Ovary (tissue), 10 donors: ENCODE measurements at places on chromosomes 1 and 21.

DNA sequence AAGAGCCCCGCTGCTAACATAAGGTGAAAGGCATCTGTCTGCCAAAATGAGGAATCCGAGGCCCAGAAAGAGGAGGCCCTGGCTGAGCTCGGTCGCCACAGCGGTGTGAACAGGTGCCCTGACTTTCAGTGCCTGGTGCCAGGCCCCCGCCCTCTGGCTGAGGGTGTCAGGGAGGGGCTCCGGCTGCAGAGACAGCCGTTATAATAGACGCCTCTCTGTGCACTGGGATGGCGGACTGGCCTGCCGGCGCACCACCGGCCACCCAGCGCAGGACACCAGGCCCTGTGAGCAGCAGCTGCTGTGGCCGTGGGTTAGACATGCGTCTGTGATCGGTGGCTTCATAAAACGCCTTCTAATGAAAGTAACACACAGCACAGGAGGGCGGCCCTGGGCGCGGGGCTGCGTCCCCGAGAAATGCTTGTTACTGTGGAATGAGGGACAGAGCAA, 51.4 kb upstream of the ACTRT2 start:
- DNase-seq, result peak; percentile 23

DNA sequence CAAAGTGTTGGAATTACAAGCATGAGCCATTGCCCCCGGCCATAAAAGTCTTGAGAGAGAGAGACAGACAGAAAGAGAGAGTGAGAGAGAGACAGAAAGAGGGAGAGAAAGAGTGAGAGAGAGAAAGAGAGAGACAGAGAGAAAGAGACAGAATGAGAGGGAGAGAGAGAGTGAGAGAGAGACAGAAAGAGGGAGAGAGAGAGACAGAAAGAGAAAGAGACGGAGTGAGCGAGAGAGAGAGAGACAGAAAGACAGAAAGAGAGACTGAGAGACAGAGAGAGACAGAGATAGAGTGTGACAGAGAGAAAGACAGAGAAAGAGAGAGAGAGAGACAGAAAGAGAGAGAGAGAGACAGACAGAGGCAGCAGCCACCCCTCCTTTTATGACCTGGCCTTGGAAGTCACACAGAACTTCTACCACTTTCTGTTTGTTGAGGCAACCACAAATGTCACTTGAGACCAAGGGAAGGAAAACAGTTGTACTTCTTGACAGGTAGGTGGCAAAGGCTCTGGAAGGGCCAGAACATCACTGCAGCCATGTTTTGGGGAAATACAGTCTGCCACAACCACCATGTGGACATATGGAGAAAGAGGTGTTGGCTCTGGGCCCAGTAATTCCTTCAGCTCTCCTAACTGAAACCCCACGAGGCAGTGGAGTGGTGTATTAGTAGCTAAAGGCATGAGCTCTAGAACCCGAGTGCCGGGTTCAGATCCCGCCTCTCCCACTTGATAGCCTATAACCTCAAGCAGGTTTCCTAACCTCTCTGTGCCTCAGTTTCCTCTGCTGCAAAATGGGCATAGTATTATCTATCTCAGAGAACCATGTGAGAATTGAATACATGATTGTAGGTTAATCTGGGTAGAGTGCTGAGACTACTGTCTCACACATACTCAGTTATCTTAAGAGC, 50.6 kb downstream of the TNFRSF8 start:
- no peak for DNase-seq

GRCh38 chr1:202319381-202320080, 22.2 kb downstream of the UBE2T start:
- DNase-seq, result no peak

DNA sequence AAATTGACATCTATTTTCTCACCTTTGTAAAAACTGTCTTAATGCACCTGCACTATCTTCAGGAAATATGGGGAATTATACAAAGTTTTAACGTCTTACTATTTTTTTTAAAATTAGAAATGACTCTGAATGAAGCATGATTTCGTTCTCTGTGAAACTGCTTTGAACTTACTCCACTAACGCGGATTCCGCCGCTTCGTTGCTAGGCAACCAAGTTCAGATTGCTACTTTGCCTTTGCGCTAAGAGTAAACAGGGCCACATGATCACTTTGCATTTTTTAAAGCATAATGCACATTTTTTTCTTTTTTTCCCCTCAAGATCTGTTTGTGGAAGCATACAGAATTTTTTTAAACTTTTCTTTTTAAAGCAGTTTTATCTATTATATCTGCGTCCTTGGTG, 690.5 kb downstream of the BRINP3 start:
- no peak for DNase-seq

DNA sequence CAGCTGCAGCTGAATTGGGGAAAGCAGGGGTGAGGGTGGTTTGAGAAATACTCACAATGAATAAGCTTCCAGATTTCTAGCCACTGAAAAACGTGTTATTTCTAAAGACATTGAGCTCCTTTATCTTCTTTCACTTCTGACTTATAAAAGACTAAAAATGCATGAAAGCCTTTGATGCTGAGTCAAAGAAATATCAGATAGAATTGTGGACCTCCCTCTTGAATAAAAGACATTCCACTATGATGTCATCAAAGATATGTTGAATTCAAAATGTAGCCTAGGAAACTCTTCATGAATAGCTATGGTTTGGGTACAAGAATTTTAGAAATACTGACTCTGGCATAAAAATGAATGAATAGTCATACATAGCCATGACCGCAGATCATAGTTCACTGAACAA, 44.7 kb upstream of the COL24A1 start:
- no peak for DNase-seq

GRCh38 chr1:44613941-44614340, 60.3 kb downstream of the TMEM53 start:
- DNase-seq, result no peak

DNA sequence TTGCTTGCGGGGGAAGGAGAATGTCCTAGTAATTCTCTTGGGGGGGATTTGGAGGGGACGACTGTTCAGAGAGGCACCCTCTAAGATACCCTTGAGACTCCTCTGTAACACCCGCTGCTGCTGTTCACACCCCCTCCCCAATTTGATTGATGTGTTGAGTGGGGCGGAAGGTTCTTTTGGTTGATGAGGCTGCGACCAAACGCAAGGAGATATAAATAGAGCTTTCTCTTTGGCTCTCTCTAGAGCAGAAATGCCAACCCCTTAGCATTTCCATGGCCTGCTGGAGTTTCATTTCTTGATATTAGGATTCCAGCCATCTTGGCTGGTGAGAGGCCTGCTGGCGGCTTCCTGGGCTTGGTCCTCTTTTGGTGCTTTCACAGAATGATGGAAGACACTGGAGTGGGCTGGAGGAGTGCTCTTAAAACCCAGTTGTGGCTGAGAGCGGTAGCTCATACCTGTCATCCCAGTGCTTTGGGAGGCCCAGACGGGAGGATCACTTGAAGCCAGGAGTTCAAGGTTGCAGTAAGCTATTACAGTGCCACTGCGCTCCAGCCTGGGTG, 2.0 kb downstream of the PIK3CD start:
- DNase-seq, result no peak
